ENCODE measurements at places on chromosomes 4 and X.

GRCh38 chr4:2691952-2692435, 64.1 kb downstream of the TNIP2 start:
- DNase-seq, result no peak

DNA sequence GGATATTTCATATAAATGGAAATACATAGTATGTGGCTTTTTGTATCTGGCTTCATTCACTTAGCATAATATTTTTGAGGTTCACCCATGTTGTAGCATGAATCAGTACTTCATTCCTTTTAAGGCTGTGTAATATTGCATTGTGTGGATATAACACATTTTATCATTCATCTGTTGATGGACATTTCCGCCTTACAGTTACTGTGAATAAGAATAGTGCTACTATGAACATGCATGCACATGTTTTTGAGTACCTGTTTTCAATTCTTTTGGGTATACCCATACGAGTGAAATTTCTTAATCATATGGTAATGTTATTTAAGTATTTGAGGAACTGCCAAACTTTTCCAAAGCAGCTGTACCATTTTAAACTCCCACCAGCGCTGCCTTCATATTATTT, 539.6 kb upstream of the DIPK2B start:
- DNase-seq, result no peak

GRCh38 chr4:11397146-11397545, 31.5 kb downstream of the HS3ST1 start:
- peak; percentile 71 for DNase-seq

- DNase-seq, result no peak
Observed at GRCh38 chr4:82594456-82594855, 32.7 kb upstream of the TMEM150C start.

DNA sequence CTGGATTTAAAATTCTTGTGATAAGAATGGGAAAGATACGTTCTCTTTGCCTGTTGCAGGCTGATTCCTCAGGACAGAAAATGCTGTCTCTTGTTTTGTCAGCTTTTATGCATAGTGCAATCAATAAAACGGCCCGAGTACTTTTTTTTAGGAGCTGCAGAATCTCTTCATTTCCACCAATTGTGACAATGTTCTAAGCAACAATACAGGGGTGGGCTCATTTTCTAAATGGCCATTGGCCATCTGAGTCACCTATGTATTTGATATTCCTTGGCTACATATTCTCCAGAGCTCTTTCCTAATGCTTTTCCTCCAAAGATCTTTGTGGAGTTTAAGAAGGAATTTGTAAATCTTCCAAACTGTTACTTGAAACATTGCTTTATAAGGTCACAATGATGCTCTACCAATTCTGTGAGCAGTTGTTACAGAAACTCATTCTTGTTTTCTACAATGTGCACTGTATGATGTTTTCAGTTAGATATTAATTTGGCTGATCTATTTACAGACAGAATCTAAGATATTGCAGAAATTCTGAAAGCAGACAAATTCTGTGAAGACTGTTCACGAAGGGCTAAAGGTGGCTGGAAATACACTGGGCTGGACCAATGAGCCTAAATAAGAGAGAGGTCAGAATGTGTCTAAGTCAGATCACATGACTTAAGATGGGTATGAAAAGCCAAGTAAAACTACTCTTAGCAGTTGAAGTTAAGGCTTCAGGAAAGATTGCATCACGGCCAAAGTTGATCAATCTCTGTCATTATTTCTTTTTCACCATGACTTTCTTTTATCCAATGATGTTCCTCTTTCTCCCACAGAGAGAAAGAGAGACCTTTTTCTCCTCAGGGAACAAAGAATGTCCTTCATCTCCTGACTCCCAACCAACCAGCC, 33.4 kb downstream of the TAPT1 start:
- DNase-seq, result no peak

- no peak for DNase-seq
Observed at GRCh38 chr4:172698256-172698655, 470.4 kb upstream of the GALNT7 start.

DNA sequence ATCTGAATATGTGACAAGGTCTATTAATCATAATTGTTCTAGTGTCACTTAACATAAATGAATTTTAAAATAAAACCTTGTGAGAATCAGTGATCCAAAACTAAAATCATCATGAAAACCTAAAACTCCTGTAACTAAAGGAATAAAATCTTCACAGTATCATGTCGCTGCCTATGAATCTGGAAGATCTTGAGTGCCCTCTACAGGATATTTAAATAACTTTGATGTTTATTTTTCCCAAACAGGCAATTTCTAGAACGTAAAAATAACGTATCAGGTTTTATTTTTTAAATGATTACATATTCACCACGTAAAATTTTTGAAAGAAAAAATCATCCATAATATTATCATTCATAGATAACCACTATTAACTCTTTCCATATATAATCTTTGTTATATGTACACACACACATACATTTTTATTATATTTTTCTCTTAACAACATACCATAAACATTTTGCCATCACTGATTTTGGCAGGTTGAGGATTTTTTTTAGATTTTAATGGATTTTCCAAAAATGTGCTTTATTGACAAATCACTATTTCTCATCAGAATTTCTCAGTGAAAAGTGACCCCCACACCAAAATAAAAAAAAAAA, 79.6 kb downstream of the COMMD8 start:
- DNase-seq, result no peak

DNA sequence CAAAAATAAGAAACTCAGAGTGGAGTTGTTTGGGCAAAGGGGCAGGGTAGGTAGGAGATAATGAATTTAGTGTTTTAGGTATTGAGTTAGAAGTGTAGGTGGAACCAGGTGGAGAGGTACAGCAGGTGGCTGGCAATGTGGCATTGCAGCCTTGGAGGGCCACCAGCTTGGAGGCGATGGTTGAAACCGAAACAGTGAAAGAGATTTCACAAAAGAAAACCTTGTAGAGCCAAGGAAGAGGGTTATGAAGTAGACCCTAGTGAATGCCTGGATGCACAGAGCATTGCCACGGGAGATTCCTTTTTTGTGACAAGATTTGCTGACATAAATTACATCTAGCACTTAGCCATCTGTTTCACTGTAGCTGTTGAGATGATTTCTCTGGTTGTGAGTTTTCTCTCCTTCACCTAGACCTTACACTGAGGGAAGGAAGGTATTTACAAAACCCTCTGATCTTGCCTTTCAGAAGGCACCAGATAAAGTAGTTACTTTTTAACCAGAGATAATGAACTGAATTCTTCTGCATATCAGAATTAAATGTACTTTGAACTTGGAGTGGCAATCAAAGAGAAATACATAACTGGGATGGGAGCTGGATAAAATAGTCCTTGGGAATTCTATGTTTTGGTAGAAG, 104.1 kb upstream of the CASK start:
- DNase-seq, result no peak

DNA sequence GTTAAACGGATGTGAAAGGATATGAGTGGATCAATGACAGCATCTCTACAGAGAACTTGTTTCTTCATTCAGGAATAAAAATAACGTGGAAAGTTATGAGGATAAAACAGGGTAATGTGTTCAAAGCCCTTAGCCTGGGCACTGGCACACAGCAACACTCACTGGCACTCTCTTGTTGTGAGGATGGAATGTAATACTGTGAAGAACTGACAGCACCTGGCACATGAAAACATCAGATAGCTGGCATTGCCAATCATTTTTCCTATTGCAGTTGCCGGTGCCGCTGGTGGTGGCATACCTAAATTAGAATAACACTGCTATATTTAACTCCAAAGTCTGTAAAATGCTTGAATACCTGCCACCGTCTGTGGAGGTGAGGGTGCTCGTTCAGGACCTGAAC, 1061.2 kb downstream of the DMD start:
- no peak for DNase-seq

DNA sequence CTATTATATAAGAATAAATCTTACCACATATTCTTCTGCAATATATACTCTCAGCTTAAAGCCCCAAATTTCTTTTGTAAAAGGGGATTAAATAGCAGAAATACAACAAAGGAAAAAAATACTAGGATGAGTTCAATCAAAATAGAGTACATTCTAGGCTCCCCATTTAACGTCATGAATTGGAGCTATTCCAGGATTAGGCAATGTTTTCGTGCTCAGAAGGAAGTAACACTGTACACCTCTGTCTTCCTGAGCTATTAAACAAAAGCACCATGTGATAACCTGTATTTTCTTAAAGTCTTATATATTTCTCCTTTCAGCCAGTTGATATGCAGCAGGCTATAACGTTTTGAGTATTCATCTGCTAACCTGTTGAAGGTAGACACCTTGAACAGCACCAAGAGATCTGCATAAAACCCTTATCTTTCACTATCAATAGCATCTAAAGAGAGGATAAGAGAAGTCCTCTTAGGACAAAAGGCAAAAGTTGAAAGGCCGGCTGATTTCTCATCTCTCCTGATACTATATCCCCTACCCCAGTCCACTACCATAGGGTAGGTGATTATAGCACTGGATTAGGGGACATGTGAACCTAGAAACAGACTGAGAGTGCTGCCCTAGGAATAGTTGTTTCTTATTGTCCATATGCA, 31.5 kb downstream of the TEC start:
- no peak for DNase-seq

DNA sequence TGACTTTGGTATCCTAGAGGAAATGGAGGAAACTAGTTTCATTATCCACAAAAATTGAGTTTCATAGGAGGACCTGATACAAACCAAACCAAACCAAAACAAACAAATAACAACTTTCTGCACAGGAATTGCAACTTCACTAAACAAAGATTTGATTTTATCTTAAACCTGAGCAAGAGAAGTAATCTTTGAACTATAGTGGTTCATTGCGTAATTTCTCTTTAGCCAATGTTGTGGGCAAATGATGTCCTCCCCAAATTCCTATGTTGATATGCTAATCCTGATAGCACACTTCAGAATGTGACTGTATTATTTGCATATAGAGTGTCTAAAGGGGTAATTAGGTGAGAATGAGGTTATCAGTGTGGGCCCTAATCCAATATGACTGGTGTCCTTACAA, 102.4 kb downstream of the CAMK2D start:
- no peak for DNase-seq

DNA sequence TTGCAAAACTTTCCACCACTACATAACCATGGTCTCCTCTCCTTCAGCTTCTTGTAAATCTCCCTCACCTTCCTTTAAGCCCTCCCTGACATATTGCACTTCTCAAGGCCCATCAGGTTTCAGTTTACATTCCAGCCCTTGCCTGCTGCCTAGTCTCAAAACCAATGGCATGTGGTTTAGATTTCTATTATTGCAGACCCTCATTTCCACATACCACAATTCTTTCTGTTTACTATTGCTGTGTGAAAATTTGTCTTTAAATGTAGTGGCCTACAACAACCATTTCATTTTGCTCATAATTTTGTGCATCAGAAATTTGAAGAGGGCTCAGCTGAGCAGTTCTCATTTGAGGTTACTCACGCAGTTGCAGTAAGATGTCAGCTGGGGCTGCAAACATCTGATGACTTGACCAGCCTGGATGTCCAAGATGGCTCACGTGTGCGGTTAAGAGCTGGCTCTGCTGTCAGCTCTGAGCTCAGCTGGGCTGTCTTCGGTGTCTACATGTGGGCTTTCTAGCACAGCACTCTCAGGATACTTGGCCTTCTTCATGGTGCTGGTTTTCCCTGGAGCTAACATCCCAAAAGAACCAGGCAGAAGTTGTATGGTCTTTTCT, 29.9 kb upstream of the SOD3 start:
- DNase-seq, result no peak

DNA sequence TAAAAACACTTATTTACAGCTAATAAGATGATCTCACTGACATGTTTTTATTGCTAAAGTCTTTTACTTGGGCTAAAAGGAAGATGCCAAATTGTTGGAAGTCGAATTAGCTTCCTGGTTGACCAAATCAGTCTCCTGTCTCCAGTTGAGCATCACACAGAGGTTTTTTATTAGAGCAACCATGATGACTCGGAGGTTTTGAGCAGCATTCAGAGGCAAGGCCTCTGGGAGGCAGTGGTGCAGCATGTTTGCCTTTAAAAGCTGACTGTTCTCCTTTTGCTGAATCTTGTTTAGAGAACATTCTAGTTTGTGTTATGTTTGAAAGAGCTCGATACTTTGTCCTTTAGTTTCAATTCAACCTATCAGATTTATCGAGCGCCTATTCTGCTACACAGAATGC, 2.1 kb downstream of the UCHL1 start:
- peak; percentile 78 for DNase-seq

- no peak for DNase-seq
Observed at GRCh38 chrX:26778320-26778888, 562.4 kb downstream of the MAGEB5 start.

GRCh38 chr4:56467284-56468096, at the start of gene SRP72:
Gene SRP72, plus strand, starts transcription at chr4:56467617. Its CDS starts 19 bp downstream, at chr4:56467636.
- peak; percentile 96 for DNase-seq

DNA sequence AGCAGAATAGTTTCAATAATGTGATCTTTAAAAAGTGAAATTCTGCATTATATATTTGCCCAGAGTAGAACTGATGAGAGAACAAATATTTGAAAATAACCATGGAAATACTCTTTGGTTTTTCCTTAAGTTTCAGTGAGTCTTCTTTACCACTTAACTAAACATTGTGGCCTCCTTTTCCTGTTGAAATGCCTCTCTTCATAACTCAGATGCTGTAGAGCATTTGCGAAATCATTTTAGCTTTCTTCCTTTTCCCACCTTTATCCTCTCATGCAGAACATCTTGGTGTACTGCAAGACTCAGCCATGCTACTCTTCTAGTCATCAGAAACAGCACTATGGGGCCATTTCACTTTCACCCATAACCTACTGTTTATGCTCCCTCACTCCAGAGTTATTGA, 48.2 kb downstream of the CASK start:
- DNase-seq, result no peak

- DNase-seq, result no peak
Observed at GRCh38 chr4:78703079-78703478, 73.1 kb upstream of the BMP2K start.

DNA sequence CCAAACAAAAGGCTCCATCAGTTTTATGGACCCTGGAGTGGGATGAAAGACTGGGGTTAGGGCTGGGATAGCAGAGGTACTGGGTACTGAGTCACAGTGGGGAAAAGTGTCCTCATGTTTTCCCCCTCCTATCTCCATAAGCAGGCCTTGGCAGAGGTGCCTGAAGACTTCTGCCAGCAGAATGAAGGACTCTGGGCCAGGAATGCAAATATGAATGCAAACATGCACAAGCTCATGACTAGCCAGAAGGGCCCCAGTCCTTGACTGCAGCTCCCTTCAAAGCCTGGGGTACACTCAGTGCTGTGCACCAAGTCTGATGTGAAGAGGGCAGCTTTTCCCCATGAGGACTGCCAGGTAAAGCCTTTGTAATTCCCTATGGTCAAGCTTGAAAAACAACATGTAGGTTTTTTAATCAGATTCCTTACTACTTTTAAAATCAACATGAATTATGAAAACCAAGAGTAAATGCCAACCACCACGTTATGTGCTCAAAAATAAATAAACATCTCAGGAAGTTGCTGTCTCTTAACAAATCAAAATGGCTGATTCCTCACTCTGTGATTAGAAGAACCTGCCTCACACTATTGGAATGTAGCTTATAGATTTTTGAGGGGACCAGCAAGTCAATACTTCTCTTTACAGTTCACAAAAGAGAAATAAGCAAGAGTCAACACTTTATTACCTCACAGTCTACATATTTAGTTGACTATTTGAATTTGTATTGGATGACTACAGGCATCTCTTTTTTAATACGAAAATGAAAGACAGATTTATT, 1512.0 kb downstream of the ARAP2 start:
- no peak for DNase-seq

- no peak for DNase-seq
Observed at GRCh38 chr4:152357206-152357605, 178.7 kb downstream of the FBXW7 start.

GRCh38 chr4:78749258-78749971, 26.7 kb upstream of the BMP2K start:
- DNase-seq, result no peak
